ENCODE measurements at places on chromosomes 3 and 15.

- DNase-seq: no peak
Measured at GRCh38 chr15:58441376-58442070, 9.7 kb downstream of the LIPC start.

GRCh38 chr15:88649286-88649733, 10.5 kb downstream of the ISG20 start:
- DNase-seq: no peak

- no peak for DNase-seq
Measured at GRCh38 chr3:12963231-12963896, 109.9 kb downstream of the IQSEC1 start.

DNA sequence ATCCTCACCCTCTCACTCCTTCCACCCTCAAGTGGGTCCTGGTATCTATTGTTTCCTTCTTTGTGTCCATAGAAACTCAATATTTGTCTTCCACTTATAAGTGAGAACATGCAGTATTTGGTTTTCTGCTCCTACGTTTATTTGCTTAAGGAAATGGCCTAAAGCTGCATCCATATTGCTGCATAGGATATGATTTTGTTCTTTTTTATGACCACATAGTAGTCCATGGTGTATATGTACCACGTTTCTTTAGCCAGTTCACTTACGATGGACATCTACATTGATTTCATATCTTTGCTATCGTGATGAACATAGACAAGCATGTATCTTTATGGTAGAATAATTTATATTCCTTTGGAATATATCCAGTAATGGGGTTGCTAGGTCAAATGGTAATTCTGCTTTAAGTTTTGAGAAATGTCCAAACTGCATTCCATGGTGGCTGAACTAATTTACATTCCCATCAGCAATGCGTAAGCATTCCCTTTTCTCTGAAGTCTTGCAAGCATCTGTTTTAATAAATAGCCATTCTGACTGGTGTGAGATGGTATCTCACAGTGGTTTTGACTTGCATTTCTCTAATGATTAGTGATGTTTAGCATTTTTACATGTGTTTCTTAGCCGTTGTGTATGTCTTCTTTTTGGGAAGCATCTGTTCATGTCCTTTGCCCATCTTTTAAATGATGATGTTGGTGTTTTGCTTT, 650.2 kb downstream of the ZNF385D start:
- no peak for DNase-seq

GRCh38 chr15:29071232-29071881, 185.6 kb downstream of the APBA2 start:
- no peak for DNase-seq
